ENCODE measurements at places on chromosomes 12 and 14.

GRCh38 chr12:11158885-11159444 lies 12.0 kb upstream of the SMIM10L1 start:
- DNase-seq: no peak

GRCh38 chr14:67710209-67710608 lies 8.5 kb downstream of the RDH12 start:
- DNase-seq: no peak

DNA sequence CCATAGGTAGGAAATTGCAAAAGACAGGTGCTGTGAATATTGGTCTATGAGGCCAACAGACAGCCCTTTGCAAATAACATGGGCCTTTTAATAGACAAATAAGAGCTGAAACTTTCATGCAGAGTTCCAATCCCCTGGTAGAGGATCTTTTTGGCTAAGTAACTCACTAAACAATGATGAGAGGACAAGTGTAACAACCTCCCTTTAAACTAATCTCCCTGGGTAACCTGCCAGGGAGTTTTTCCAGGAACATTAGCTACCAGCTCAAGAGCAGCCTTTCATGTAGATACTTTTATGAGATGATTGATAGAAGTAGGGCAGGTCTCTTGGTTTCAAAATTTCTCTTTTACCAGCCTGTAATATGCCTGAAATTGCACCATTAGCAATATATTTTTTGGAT lies 13.8 kb upstream of the CACNA1C start:
- no peak for DNase-seq

- no peak for DNase-seq
Observed at GRCh38 chr12:61546296-61546695, 713.9 kb upstream of the USP15 start.

DNA sequence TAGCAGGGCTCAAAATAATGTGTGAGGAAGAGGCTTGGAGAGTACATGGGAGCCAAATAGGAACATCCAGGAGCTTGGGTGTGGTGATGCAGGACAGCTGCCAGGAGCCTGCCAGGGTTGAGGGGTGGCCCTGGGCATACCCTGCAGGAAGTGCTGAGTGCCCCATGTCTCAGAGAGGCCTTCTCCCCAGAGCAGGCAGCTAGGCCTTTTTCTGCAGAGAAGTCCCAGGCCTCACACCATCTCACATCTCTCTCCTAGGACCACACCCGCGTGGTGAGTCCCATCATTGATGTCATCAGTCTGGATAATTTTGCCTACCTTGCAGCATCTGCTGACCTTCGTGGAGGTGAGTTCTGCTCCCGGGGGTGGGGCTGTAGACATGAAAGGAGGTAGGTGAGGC lies 66.9 kb downstream of the ERH start:
- no peak for DNase-seq

- no peak for DNase-seq
Observed at GRCh38 chr12:78802593-78802992, 62.0 kb upstream of the SYT1 start.

DNA sequence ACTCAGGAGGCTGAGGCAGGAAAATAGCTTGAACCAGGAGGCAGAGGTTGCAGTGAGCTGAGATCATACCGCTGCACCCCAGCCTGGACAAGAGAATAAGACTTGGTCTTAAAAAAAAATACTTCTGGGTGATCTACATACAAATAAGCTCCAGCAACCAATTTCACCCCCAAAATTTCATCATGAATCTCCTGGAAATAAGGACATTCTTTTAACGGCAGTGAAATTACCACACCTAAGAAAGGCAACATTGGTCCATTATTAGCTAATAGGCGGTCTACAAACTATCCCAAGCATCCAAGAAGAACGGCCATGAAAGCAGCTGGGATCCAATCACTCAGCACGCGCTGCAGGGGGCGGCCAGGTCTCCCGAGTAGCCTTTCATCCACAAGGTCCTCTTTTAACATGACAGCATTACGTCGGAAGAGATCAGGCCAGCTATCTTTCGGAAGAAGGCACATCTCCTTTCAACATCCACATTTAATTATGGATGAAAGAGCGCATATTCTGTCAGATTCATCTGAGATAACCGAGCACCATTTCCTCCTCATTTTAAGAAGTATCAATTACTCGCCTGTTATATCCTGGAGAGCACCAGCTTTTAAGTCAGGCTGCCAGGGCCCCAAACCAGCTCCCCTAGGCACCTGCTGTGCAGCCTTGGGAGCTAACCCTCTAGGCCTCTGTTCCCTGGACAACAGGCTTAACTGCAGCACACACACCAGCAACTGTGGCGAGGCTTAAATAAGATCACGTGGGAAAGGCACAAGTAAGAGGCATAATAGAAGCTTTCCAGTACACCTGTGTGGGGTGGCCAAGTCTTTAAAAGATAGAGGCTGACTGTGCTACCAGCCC lies 4.2 kb downstream of the SLC15A4 start:
- DNase-seq: no peak

DNA sequence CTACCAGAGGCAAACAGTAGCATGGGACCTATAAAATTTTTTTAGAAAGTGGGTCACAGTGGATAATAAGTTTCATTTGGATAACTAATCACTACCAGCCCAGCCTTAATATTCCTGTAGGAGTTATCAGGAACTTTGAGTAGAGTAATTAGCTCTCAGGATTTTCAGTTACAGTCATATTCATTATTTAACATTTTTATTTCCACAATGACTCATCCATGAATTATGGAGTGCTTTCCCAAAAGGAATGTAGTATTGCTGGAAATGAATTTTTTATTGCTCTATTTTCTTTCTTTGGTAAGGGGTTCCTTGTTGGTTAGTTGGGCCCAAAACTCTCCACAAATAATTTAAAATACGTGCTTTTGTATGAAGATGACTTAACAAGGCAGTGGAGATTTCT lies 53.7 kb downstream of the ERC1 start:
- DNase-seq: no peak

GRCh38 chr14:104333646-104334423 lies 195.4 kb downstream of the KIF26A start:
- peak; percentile 81 for DNase-seq

DNA sequence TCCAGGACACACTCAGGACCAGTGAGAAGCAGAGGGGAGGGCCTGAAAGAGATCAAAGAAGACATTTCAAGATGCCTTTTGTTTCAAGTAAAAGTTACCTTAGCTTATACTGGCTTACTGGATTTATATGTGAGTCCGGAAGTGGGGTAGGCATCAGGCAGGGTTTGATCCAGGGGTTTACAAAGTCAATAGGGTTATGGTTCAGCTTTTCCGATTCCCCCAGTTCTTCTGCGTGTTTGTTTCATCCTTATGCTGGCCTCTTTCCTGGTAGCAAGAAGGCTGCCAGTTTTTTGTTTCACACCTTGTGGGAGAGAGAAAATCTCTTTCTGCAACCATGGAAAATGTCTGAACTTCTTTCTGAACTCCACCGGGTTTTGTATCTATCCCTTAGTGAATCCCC lies 126.3 kb downstream of the ESRRB start:
- no peak for DNase-seq

GRCh38 chr12:64456119-64456518 lies 4.2 kb downstream of the TBK1 start:
- DNase-seq: no peak

GRCh38 chr14:104119119-104119487 lies 19.3 kb upstream of the KIF26A start:
- no peak for DNase-seq

GRCh38 chr12:46369095-46369473 lies 3.5 kb downstream of the SLC38A2 start:
- no peak for DNase-seq

- no peak for DNase-seq
Observed at GRCh38 chr14:77076113-77076631, 21.9 kb upstream of the CIPC start.

GRCh38 chr12:51118706-51119105 lies 35.3 kb upstream of the CSRNP2 start:
- no peak for DNase-seq

GRCh38 chr14:45246691-45247090 lies 6.3 kb downstream of the MIS18BP1 start:
- no peak for DNase-seq

DNA sequence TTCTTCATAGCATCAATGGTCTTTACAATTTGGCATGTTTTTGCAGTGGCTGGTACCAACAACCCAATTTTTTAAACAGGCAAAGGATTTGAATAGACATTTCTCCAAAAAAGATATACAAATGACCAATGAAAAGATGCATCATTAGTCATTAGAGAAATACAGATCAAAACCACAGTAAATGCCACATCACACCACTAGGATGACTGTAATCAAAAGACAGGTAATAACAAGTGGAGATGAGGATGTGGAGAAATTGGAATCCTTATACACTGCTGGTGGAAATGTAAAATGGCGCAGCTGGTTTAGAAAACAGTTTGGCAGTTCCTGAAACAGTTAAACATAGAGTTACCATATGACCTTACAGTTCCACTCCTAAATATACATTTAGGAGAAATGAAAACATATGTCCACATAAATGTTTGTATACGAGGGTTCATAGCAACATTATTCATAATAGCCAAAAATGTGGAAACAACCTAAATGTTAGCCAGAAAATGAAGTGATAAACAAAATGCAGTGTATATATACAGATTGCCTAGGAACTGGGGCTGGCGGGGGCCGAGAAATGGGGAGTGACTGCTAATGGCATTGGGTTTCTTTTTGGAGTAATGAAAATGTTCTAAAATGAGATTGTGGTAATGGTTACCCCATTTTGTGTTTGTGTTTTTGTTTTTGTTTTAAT lies 55.2 kb downstream of the TGFB3 start:
- DNase-seq: no peak

GRCh38 chr14:69850086-69850735 lies 29.0 kb upstream of the SMOC1 start:
- no peak for DNase-seq

DNA sequence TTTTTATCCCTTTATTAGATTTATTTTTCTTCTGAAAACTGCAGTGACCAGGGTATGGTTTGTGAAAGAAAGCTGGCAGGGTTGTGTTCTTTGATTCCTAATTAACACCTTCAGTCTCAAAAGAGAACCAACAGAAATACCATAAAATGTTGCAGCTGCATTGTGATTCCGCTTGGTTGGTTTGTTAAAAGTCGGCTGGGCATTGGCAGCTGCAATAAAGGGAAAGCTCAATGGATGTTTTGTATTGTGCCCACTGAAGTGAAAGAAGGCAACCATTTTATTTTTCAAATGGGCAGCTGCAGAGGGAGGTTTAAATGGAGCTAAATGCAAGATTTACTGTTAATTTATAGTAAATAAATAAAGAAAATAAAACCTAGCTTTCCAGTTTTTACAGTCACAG lies 16.7 kb downstream of the LGR5 start:
- DNase-seq: no peak

DNA sequence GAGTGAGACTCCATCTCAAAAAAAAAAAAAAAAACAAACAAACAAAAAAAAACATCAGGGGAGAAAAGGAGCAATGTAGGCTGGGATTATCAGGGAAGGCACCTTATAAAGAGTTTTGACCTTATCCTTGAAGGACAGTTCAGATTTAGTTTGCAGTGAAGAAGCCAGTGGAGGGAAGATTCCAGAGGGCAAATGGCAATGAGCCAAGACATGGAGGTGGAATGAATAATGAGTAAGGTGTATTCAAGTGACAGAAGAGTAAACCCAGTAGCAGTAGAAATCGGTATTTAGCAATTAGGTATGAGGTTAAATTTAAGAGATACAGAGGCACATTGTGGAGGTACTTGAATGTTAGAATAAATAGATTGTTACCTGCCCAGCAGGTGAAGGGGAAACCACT lies 2.2 kb upstream of the DUSP16 start:
- no peak for DNase-seq

DNA sequence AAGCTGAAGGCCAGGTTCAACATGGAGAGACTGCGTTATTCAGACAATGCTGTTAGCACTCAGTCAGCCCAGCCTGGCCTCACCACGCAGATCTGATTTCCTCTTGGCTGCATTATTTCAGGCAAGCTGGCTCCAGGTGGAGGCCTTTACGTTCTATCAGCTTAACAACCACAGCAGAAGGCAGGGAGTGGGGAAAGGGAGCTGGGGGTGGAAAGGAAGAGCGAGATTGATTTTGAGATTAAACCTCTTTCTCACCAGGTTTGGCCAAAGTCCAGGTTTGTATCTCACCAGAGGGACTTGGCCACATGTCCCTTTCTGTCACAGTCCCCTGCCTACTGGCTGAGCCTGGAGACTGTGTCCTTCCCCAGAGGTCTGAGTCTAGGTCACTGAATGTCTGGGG lies 543.7 kb upstream of the TMEM132C start:
- DNase-seq: no peak

GRCh38 chr12:1810201-1810930 lies 10.0 kb upstream of the LRTM2 start:
- DNase-seq: no peak

DNA sequence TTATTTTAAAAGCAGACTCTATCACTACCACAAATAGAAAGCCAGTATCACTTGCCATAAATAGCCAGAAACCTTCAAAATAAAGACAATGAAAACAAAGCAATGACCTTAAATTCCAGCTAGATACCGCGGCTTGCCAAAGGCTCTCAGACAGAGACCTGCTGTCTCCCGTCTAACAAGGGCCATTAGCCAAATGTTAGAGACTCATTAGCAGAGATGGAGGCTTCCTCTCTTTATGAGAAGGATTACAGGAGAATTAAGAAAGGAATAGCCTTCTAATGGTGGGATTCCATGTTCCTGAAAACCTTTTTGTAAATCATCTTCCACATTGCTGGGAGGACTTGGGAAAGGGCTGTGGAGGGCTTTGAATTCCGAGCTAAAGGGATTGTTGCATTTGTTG lies 206.7 kb downstream of the AACS start:
- no peak for DNase-seq

DNA sequence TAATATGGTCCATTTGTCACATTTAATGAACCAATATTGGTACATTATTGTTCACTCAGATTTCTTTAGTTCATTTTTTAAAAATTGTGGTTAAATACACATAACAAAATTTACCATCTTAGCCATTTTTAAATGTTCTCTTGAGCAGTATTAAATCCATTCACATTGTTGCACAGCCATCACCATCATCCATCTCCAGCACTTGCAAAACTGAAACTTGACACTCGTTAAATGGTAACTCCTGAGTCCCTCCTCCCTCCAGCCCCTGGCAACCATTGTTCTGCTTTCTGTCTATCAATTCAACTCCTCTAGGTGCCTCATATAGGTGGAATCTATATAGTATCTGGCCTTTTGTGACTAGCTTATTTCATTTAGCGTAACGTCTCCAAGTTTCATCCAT lies 86.4 kb downstream of the ACACB start:
- no peak for DNase-seq

DNA sequence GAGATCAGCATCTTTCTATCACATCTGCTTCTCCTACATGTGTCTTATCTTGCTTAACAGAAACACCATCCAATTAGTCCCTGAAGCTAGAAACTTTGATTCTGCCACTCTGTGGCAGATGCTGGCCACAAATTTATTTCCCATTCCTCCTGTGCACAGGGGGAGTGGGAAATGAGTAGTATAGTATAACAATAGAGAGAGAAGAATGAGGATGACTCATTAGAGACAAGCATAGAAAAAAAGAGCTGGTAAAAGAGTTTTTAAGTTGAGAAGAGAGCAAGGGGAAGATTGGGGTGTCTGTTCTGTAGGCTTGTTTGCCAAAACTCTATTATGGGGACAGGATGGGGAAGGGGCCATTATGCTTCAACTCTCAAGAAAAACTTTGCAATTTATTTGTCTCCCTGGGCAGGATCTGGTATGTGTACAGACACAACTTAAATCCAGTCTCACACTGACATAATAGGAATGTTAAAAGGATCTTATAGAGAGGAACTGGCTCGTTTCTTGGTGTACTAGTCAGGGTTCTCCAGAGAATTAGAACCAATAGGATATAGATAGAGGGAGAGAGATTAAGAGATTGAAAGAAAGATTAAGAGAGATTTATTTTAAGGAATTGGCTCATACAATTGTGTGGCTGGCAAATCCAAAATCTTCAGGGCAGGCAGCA lies 142.6 kb upstream of the CPSF6 start:
- no peak for DNase-seq

- DNase-seq: no peak
Observed at GRCh38 chr12:32901553-32901952, 5.0 kb upstream of the PKP2 start.
